A549 treated with ZK216348 at 1 μM for 4 hours (cell line): ENCODE measurements at places on chromosomes 7 and 10. TPM values are rescaled to one million over a fixed set of nuclear protein-coding genes. Genes with fewer than 3 reads are reported as not detected.

Gene CTAGE8
- total RNA-seq: not detected in 5 replicates

Gene DYNC1I1
- not detected in 5 replicates for total RNA-seq

Gene TMEM236
- total RNA-seq: 0.04 to 0.09 TPM (median 0.05 TPM) in 5 replicates

Gene TAS2R5
- 0.33 to 0.65 TPM (median 0.47 TPM) in 4 of 5 replicates, not detected in the other for total RNA-seq

Gene WIPF3
- total RNA-seq: 0.49 to 0.77 TPM (median 0.62 TPM) in 5 replicates

Gene GDF2
- not detected in 5 replicates for total RNA-seq

Gene C10orf105
- not detected in 5 replicates for total RNA-seq

Gene KCNH2
- total RNA-seq: 0.71 to 1.2 TPM (median 0.98 TPM) in 5 replicates

Gene MYOF
- 196 to 244 TPM (median 231 TPM) in 5 replicates for total RNA-seq

Gene IDE
- 19.2 to 26.3 TPM (median 24.5 TPM) in 5 replicates for total RNA-seq

Gene GARIN1A
- total RNA-seq: 0.52 to 1.2 TPM (median 0.75 TPM) in 5 replicates

Gene C10orf67
- 0.06 TPM in 1 of 5 replicates, not detected in the others for total RNA-seq

Gene ADCYAP1R1
- total RNA-seq: 0.04 to 0.14 TPM (median 0.04 TPM) in 3 of 5 replicates, not detected in the others
